ENCODE measurements at places on chromosomes 16 and 17. TPM values are rescaled to one million over a fixed set of nuclear protein-coding genes. Genes with fewer than 3 reads are reported as not detected.

GRCh38 chr17:36944553-36944952 is 4.2 kb upstream of the AATF start:
- no peak for DNase-seq

DNA sequence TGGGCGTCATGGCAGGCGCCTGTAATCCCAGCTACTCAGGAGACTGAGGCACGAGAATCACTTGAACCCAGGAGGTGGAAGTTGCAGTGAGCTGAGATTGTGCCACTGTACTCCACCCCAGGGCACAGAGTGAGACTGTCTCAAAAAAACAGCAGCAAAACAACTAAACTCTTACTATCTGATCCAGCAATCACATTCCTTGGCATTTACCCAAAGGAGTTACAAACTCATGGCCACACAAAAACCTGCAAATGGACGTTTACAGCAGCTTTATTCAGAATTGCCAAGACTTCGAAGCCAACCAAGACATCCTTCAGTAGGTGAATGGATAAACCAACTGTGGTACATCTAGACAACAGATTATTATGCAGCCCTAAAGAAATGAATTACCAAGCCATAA is 4.0 kb downstream of the SIAH1 start:
- no peak for DNase-seq

- DNase-seq, result no peak
These were observed 47.2 kb downstream of the RGS9 start for GRCh38 chr17:65184235-65184959.

DNA sequence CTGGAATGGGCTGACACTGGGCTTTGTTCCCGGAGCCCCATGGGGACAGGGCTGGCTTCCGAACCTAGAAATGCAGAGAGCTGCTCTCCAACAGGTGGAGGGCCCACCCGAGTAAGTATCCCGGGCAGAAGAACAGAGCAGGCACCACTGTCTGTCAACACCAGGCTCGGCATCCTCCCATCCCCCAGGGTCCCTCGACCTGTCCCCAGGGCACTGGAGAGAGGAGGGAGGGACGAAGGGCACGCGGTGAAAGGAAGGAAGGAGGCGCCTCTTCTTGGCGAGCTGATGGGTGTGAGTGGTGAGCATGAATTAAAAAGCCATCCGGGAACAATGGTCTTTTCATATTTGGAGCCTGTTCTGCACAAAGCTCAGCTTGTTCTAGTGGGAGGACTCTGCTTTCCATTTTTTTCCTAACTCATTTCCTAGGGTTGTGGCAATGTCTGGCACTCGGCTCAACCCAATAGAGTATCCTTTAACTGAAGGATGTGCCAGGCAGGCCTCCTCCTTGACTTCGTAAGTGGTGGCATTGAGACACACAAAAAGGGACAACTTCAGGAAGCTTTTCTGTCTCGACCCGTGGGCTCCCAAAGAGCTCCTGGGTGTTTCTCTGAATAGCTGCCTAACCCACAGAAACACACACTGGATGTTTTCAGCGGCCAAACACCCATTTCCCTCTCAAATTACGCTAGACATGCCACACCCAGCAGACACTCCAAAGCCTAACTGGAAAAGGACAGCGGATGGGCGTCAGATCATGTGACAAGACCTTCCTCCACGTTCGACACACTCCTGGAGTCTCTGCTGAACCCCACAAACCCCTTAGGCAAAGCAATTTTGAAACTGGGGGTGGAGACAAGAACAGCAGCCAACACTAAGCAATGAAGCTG is 47.7 kb downstream of the ZFHX3 start:
- DNase-seq, result no peak

DNA sequence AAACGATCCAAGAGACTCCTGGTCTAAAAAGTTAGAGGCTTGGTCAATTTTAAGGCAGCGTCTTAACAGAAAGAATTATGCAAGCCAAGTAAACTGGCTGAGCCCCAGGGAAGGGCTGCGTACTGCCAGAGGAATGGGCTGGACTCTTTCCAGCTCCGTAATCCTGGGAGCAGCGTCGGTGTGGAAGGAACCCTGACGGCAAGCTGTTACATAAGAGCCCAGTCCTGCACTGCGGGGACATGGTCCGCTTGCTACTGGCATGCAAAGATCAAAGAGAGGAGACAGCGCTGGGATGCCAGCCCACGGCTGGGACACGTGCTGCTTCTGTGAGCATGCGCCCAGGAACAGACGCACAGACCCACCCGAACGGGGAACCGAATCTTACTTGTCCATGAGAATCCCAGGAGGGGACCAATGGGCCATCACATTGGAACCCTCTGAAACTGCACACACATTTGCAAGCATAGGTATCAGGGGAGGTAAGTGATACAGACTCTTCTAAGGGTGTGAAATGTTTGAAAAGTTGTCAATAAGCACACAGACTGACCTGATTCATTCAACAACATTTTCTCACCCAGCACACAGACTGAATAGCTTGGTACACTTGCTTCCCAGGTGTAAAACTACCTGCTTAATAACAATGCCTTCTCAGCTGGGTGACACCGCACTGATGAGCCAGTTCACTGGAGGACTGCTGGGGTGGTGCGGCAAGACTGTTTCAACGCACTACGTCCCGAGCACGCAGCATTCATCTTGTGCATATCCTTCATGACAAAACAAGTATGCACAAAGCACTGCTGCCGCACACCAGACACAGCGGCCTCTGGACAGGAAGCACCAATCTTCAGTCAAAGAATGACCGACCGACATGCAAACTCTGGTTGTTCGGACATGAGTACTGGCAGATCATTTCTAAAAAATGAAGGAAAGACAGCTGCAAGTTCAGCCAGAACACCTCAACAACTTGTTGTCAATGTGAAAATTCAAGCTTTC is 94.9 kb downstream of the ANKRD11 start:
- DNase-seq, result peak; percentile 91

GRCh38 chr16:2147981-2148671 is at the start of gene RAB26:
Gene RAB26, plus strand, starts transcription at chr16:2148625. Its CDS starts 159 bp downstream, at chr16:2148784.
- DNase-seq, result peak; percentile 90

GRCh38 chr17:31917065-31917529 is 15.6 kb upstream of the UTP6 start:
- DNase-seq, result no peak

GRCh38 chr16:68866933-68867332 is 23.6 kb downstream of the TANGO6 start:
- no peak for DNase-seq

DNA sequence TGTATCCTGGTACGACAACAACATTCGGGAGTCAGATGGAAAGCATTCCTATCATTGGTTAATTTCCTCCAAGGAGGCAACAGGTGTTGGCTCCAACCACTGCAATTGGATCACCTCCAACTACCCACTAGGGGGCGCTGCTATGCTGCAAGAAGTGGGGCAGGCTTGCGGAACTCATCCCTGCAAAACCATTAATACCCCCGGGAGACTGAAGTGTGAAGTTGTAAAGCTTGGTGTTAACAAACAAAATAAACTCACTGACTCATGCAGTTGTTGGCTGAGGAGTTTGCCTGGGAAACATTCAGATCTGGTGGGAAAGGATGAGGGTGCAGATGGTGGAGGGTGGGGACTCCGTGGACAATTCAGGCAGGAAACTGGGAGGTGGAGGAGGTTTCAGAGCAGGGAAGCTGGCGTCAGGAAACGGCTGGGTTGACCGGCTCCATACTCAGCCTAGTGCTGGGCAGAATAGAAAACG is 84.9 kb downstream of the HS3ST2 start:
- peak; percentile 57 for DNase-seq

DNA sequence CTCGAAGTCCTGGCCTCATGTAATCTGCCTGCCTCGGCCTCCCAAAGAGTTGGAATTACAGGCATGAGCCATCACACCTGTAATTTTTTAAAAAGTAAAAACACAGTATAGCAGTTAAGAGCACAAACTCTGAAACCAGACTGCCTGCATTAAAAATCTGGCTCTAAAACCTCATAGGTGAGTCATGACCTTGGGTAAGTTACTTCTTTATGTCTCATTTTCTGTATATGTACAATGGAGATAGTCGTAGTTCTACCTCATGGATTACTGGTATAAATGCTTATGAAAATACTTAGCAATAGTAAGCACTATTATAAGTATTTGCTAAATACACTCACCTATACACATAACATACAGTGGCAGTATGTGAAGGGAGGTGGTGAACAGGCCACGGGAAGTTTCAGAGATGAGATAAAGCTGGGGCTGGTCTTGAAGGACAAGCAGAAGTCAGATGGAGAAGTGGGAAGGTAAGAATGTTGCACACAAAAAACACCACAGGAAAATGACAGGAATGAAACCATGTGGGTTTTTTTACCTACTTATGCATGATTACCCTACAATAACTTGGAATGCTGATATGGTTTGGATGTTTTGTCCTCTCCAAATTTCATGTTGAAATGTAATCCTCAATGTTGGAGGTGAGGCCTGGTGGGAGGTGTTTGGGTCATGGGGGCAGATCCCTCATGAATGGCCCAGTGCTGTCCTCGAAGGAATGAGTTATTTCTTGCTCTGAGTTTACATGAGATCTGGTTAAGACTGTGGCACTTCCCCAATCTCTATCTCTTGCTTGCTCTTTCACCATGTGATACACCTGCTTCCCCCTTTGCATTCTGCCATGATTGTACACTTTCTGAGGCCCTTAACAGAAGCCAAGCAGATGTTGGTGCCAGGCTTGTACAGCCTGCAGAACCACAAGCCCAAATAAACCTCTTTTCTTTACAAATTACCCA is 33.9 kb downstream of the ZNF652 start:
- DNase-seq, result no peak

DNA sequence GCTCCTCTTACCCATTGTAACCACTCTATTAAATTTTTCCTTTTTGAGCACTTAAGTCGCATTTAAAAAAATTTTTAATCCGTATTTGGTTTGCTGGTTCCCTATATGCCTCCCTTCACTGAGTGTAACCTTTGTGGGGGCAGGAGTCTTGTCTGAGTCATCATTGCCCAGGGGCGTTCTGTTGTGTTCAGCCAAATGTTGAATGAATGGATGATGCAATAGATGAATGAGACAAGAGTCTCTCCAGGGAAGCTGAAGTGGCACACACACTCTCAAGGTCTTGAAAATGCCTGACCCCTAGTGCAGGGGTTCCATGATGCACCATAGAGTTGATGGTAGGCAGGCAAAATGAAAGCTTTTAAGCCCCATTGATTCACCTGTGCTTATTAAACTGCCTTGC is 123.0 kb upstream of the RBFOX1 start:
- no peak for DNase-seq

GRCh38 chr17:47797797-47798196 is 23.8 kb downstream of the OSBPL7 start:
- DNase-seq, result peak; percentile 7

- DNase-seq, result no peak
These were observed 26.1 kb downstream of the MEAK7 start for GRCh38 chr16:84478172-84478947.

DNA sequence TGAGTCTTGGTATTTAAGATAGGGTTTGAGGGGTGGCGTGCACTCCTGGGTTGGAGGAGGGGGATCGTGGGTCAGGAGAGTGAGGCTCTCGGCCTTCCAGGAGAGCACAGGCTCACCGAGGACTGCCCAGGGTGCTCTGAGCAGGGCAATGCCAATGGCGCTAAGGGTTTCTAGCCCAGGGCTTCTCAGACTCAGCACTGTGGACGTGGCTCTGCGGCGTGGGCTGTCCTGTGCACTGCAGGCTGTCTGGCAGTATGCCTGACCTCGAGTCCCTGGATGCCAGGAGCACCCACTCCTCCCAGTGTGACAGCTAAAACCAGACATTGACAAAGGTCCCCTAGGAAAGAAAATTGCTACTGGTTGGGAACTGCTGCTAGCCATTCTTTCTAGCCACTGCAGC is 37.2 kb upstream of the ENDOV start:
- DNase-seq, result no peak

DNA sequence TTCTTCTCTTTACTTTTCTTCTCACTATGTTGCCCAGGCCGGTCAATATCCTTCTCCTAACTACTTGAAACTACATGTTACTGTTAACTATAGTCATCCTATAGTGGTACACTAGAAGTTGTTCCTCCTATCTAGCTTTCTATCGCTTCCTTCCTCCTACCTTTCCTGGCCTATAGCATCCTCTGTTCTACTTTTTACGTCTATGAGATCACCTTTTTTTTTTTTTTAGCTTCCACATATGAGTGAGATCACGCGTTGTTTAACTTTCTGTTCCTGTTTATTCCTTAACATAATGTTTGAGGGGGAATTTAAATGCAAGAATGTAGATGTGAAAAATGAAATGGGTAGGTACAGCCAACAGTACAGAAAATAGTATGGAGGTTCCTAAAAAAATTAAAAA is 30.5 kb upstream of the YPEL2 start:
- no peak for DNase-seq

DNA sequence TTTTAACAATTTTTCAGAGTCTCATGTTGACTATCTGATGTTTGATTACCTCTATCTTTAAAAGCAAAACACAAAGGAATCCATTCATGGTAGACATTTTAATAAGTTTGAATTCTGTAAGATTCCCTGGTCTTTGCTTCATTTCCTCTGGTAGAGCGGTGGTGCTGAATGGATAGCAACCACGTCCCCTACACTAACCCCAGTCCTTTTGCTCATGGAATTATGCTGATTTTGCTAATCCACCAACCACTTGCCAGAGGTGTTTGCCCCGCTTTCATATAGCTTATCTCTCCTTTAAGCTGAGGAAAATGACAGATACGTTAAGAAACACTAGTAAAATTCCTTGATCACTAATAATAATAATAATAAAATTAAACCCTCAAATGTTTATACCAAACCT is 9.5 kb downstream of the KCNJ16 start:
- no peak for DNase-seq

The TRIM47 gene
- total RNA-seq, result 44.9 TPM

The SLFN14 gene
- not detected for total RNA-seq

The HBM gene
- not detected for total RNA-seq

The GDPD1 gene
- total RNA-seq, result 3.6 TPM

The CAPNS2 gene
- 42.5 TPM for total RNA-seq
